ENCODE measurements at places on chromosomes 12 and 14.
A peak's percentile ranks its signal among the peaks of the same experiment; 100 is the strongest.

DNA sequence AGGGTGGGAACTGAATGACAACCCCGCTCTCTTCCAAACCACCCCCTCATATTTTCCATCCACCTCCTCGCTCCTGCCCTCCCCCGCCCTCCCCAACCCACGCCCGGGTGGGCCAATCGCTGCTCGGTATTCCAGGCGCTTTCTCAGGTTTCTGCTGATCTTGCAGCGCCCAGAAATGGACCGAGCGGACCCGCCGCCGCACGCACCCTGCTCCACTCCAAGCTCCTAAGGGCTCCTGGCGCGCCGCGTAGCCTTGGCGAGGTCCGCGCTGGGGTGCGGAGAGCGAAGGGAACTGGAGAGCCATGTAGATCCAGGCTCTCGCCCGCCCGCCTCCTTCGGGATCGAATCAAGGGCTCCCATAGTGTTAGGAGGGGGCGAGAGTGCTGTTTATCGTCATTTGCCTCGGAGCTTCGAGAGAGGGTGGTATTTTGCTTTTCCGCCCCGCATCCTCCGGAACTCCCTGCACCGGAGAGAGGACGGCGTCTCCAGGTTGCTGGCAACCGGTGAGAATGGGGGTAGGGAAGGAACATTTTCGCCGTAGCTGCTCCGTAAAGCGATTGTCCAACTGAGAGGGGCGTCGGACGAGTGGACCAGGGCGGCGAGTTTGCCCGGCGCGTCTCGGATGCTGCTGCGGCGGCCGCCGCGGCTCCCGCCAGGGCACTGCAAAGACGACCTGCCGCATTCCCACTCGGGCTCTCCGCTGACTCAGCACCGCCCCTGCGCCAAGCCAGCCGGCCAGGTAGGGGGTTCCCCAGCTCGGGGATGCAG is at the start of gene KCNA1:
Gene KCNA1 (plus strand): TSS at position 172 of the 768 bp plus-strand sequence. CDS start 1,474 bp downstream, outside the sequence.
- peak; percentile 77 for DNase-seq

DNA sequence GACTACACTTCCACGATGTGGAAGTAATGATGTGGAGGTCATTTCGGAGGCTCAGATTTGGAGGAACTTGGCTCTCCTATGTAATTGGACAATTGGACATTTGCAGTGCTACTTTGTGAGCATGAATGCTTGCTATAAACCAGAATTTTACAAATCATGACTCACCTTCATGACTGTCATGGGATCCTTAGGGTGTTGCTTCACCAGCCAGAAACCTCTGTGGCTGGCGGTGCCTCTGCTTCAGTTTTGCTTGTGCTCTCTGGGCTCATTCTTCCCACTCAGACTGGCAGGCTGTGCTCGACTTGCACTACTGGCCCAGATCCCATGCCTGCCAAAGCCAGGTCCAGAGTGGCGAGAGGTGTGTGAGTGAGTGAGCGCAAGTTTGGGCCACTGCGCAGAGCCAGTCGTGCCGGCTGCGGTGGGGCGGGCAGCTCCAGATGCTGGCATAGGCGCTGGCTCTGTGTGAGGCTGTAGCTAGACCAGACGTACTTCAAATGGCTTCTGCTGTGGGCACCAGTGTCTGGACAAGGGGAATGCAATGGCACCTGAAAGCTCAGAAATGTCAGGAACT is 387.8 kb downstream of the AEBP2 start:
- no peak for DNase-seq

- DNase-seq = no peak
These were observed 64.3 kb downstream of the EML1 start for GRCh38 chr14:99857551-99857950.

GRCh38 chr12:109582636-109583035 is 9.0 kb downstream of the MVK start:
- no peak for DNase-seq

GRCh38 chr12:46948936-46949545 is 123.2 kb upstream of the SLC38A4 start:
- DNase-seq = no peak

GRCh38 chr12:52382854-52383253 is 2.6 kb downstream of the KRT84 start:
- DNase-seq = no peak

DNA sequence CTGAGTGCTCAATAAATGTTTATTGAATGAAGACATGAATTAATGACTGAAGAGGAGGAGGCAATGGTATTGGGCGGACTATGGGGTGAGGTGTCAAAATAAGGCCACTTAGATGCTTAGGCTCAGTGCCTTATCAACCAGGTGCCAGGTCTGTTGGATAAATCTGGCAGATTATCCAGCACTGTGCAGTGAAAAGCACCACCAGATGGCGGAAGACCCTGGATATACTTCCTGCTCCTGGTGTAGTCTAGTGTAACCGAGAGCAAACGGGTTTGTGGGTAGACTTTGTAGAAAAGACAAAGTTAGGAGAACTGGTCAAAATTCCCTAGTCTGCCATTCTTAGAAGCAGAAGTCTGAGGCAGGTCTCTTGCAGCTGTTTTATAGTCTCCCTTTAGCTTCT is 306.3 kb downstream of the ATP23 start:
- no peak for DNase-seq

- no peak for DNase-seq
These were observed 33.2 kb upstream of the KCNH3 start for GRCh38 chr12:49505672-49506071.

DNA sequence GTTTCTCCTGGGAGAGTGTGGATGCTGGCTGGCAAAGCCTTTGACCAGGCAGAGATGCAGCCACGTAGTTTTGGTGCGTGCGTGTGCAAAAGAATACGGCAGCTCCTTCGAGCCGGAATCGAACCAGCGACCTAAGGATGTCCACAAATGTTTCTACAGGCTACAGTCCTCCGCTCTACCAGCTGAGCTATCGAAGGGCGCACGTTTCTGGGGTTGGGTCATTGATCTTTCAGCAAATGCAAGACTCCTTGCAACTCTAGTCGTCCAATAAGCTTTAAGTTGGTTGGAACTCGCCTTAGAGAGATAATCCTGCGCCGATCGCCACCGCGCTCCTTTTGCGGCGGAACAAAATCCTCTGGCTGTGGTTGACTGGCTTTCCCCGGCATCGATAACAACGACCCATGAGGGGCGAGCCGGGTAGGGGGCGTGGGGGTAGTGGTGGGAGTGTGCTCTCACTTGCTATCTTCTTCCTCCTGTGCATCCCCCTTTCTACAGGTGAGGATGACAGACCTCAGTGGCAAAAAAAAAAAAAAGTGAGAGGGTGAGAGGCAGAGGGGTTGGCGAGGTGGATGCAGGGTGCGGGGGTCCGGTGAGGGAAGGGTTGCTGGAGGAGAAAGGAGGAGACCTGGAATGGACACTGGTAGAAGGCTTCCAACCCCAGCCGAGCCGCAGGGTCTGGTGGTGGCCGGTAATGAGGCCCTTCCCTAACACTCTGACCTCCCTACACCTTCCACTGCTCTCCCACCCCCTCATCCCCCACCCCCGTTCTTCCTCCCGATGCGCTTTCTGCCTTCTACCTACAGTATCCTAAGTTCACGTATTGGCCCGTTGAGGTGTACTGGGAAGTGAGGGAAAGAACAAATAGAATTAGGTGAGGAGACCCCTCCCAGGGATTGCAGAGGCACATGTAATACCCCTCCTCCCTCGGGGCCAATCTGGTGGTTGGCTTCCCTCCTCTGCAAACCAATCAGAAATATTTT is 11.8 kb upstream of the OR6S1 start:
- no peak for DNase-seq

- peak; percentile 49 for DNase-seq
These were observed 81.2 kb downstream of the PRKD1 start for GRCh38 chr14:29846339-29847055.
